ENCODE measurements at places on chromosomes 12 and 14.

DNA sequence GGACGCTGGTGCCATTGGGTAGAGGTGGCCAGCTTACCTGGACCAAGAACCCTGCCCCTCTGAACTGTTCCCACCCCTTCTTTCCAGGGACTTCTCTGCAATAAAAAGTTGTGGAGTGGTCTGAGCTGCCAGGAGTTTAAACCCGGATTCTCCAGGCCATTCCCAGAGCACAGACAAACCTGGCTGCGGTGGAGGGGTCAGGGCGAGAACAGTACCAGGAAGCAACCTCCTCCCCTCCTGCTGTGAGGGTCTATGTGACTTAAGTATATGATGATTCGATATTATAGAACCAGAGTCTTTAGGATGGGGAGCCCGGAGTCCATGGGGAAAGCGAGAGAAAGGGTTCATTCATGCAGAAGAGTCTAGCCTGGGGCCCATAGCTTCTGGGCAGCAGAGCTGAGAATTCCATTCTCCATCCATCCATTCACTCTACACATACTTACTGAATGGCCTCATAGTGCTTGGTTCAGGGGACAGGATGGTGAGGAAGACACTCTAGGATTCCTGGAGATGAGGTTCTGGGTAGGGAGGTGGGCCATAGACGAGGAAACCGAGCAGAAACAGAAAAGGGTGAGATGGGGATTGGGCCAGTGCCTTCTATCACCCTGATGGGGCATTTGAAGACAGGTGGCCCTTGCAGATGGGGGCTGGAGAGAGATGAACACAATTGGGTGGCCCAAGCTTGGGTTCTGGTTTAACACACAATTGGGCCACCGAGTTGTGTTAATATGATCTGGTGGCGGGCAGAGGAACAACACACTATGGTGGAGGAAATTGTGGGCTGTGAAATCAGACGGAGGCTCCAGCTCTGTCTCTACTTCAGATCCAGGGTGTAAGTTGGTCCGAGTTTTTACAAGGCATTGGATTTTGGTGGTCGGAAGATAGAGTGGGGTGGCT lies 5.2 kb downstream of the KRT86 start:
- no peak for DNase-seq

- no peak for DNase-seq
Observed at GRCh38 chr12:46105735-46106134, 115.4 kb upstream of the SCAF11 start.

DNA sequence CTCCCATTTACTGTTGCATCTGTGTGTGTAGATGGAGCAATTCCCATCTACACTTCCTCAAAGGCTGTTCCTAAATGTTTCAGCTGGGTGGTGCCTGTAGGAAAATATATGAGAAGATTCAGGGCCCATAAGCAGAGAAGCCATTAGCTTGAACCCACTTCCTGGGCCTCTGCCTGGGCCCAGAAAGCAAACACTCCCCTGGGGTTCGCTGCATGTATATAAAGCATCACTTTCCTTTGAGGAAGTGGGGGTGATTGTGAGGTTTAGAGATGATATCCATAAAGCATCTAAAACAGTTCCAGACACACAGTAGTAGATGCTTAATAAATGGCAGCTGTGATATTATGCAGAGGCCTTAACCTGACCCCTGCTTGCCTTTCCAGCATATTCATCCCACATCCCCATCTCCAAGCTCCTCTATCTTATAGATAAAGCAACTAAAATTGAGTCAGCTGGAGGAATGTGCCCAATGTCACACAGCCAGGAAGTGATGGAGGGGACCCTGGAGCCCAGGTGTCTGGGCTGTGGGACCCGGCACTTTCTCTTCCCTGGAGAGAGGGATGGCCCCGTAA lies 280.0 kb upstream of the CRY1 start:
- DNase-seq: no peak

DNA sequence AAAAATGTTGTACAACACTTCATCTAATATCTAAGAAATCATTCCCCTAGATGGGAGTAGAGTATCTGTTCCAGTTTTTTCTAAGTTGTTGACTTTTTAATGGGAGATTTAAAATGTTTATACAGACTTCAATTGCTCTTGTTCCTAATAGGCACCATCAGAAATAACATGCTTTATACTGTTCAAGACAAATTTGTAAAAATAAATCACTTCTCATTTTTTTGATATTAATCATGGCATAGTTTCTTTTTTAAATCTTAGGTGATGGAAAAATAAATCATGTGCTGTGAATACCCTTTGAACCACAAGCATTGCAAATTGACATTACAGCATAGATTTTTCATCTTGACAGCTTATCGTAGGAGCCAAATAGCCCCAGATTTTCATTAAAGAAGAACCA lies 473.5 kb upstream of the MGAT4C start:
- DNase-seq: no peak

DNA sequence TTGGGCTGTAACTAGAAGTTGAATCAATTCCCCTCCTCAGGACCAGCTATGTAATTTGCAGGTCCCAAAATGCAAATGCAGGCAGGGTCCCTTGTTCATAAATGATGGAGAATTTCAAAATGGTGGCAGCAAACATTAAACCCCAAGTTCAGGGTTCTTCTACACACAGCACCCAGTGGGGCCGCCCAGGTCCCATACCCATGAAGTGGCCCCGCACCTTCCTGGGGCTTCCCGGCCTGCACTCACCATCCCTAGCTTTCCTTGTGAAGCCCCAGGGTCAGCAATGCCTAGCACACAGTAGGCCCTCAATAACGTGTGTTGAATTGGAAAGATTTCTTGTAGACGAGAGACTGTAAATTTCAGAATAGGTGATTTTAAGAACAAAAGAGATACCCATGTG lies 76.0 kb downstream of the NTF3 start:
- no peak for DNase-seq

GRCh38 chr12:79168687-79169086 lies 304.1 kb downstream of the SYT1 start:
- no peak for DNase-seq

- no peak for DNase-seq
Observed at GRCh38 chr12:58995666-58996363, 75.5 kb upstream of the LRIG3 start.

All from stimulated activated CD8-positive, alpha-beta memory T cell treated with anti-CD3 and anti-CD28 coated beads, Interleukin-15, amount 100 ng/mL, for 48 hours (primary cell).